RPMI8226 (cell line): ENCODE measurements at places on chromosomes 1 and 21.
A peak's percentile ranks its signal among the peaks of the same experiment; 100 is the strongest.

DNA sequence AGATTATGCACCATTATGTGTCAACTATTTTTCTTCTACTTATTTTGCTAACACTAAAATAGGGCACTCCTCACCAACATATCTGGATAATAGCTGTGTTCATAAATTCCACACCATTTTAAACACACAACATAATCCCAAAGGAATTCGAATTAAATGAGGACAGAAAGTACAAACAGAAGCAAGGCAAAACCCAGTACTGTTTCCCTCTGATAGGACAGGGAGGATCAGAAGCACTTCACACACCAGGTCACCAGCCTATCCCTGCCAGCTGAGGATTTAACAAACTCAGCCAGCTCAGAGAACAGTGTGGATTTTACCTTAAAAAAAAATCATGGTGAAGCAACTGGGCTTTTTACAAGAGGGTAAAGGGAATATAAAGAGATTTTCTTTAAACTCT, 20.0 kb downstream of the CRYZ start:
- no peak for DNase-seq

- no peak for DNase-seq
Observed at GRCh38 chr1:240207073-240207709, 115.5 kb downstream of the FMN2 start.

DNA sequence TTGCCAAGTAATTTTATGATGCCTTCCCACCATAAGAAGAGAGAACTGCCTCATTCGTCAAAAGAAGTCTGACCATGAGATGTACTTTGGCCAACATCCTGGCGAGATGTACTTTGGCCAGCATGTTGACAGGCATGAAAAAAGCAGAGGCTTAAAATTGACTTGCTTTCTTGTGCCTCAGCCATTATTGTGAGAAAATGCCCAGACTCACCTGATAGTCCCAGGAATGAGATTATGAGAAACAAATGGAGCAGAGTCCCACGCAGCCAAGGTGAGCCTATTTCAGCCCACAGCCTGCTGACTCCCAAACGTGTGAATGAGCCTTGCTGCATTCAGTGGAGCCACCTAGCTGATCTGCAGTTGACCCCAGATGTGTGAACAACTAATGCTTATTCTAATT, 43.5 kb upstream of the ZNF644 start:
- DNase-seq, result no peak

DNA sequence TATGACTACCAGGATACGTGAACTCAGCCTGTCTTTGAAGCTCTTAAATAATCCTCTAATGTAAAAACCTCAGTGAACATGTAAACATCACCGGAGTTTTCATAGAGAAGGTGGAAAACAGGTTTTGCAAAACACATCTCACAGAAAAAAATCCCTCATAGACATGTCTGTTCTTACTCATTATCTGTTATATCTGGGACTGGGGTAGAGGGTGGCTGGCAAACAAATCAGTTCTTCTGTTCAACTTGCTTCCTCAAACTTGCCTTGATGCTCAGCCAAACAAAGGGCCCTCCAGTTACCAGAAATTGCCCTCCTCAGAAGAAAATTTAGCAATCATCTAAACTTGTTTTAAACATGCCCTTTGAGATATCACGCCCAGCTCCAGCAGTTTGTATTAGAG, 66.1 kb upstream of the CXADR start:
- DNase-seq, result no peak

DNA sequence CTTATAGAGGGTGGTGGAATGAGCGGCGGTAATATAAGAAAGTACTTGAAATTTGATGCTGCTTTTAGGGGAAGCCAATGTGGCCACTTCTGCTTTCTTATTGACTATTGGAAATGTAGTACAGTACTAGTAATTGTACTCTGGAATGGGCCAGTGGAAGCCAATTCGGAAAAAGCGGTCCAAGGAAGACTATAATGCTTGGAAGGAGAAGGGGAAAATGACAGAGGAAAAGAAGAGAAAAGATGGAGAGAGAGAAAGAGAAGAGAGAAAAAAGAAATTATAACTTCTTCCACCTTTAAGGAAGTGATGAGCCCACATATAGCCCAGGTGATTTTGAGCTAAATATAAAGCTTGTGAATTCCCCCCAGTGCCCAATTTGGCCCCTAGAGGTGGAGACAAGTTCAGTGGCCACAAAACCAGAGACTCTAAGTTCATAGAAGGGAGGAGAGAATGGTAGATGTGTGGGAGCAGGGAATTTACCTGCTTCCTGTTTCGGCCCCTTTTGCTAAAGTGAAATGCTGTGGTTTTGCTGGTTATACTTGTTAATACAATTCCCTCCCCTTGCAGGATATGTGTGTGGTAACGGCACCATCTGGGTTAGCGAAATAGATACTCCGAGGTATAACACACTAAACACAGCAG, 35.7 kb upstream of the DUSP10 start:
- DNase-seq, result peak; percentile 75

DNA sequence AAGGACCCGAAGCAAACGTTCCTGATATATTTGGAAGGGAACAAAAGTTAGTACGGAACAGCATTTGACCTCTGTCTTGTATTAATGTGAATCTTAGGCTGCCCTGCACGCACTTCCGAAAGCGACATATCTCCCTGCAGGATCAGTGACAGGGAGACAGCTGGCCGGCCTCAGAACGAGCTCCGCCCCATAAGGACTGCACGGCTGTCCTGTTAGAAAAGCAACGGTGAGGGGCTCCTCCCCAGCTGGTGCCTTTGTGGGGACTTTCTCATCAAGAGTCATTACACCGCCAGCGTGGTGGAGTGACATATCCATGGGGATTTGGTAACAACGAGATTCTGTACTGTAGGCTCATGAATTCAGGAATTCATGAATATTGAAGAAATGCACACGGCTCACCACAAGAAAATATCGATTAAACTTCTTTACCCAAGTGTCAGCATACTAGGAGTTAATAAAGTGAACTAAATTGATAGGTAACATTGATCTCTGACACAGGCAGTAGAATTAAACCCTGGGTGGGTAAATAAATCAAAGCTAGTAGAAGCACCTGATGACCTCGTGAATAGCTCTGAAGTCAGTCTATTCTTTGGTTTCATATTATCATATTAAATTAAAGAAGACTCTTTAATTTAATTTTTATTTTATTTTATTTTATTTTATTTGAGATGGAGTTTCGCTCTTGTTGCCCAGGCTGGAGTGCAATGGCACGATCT, 8.1 kb upstream of the GREM2 start:
- no peak for DNase-seq

DNA sequence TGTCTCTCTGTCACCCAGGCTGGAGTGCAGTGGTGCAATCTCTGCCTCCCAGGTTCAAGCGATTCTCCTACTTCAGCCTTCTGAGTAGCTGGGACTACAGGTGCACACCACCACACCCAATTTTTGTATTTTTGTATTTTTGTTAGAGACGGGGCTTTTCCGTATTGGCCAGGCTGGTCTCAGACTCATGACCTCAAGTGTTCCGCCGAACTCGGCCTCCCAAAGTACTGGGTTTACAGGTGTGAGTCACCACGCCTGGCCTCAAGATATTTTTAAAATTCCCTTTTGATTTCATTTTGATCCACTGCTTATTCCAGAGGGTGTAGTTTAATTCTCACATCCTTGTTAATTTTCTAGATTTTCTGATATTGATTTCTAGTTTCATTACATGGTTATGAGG, 3.8 kb downstream of the IFI44L start:
- no peak for DNase-seq

DNA sequence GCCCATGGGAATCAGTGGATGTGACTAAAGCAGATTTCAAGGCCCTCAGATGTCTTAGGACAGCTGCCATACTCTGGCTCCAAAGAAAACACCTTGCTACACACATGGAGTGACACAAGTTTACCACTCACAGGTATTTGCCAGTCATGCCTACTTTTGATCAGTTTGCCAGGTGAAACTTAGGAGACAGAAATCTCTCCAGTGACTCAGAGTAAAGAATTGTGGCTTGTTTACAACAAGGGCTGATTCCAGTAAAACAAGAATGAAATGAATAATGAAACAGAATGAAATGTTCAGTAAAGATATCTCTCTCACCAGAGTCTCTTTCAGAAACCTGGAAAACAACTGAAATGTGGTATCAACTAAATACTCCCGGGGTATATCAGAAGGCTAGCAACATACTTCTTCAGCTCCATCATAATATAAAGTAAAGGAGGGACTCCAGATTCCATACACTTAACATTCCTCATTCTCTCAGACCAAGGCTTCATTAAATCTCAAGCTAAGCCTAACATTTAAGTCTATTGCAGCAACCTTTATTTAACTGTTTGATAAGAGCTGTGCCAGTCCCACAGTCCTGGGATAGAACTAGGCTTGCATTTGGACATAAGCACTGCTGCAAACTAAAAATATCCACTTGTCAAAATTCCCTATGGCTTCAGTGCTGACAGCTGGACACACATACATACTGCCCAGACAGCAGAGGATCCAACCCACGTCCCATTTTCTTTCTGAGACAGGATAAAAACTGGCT, 143.3 kb downstream of the SIPA1L2 start:
- DNase-seq, result no peak

- no peak for DNase-seq
Observed at GRCh38 chr1:158330391-158331105, 783 bp downstream of the CD1B start.

DNA sequence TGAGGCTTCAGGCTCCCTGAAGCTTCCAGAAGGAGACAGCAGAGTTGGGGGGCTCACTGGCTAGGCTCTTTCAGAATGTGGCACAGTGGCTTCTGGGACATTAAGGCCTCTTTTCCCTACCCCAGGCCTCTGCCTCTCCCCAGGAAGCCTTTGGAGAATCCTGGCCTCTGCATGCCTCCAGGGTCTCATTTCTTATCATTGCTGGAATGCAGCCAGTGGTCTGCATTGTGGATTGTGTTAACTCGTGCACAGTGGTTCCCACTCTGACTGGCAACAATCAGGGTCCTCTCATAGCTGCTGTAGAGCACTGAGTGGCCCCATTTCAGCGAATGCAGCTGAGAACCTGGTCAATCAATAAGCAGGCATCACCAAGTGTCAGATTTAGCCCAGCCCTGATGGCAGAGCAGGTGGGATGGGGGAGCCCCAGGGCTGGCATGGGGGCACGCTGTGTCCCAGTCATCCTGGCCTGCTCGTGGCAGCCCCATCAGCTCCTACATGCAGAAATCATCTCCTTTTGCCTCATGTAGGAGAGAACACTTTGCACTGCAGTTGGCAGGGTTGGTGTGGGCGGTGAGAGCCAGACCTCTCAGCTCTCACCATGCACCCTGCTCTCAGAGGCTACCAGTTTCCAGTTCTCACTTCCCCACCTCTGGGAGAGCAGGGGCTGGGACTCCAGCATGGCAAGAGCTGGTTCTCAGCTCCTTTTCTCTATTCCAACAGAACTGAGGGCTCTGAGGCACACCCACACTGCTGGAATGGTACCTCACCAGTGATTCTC, 13.4 kb downstream of the ADORA1 start:
- DNase-seq, result no peak

- DNase-seq, result peak; percentile 38
Observed at GRCh38 chr1:154938604-154939399, 2.3 kb upstream of the PMVK start.

DNA sequence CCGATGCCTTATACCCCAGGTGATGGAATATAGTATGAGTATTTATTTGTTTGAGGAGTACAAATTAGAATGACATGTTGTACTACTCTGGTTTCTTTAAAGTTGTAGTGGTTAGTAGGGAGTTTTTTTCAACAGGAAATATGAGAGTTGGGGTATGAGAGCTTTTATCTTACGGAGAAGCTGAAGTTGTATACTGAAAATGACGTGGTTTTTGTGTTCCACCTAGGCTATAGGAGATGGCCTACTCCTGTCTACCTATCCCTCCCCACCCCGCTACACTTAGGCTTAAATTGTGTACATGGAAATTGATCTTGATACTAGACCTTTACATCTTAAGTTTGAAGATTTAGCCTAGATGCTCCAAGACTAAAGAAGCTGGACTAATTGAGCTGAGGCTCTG, 6.8 kb upstream of the HAX1 start:
- no peak for DNase-seq

GRCh38 chr1:114062477-114063099, 83.3 kb downstream of the OLFML3 start:
- no peak for DNase-seq

GRCh38 chr1:246934765-246935164, 3.0 kb upstream of the AHCTF1 start:
- no peak for DNase-seq

GRCh38 chr1:212699625-212700222, at the start of gene BATF3:
Gene BATF3 (minus strand): TSS chr1:212699840. CDS start chr1:212699762, 78 bp downstream.
- DNase-seq, result peak; percentile 35

GRCh38 chr21:28704746-28705145, 287.9 kb downstream of the LTN1 start:
- DNase-seq, result peak; percentile 53

GRCh38 chr21:36691555-36692041, 7.3 kb upstream of the SIM2 start:
- no peak for DNase-seq

GRCh38 chr21:30345014-30345413, 3.4 kb downstream of the KRTAP23-1 start:
- DNase-seq, result no peak

DNA sequence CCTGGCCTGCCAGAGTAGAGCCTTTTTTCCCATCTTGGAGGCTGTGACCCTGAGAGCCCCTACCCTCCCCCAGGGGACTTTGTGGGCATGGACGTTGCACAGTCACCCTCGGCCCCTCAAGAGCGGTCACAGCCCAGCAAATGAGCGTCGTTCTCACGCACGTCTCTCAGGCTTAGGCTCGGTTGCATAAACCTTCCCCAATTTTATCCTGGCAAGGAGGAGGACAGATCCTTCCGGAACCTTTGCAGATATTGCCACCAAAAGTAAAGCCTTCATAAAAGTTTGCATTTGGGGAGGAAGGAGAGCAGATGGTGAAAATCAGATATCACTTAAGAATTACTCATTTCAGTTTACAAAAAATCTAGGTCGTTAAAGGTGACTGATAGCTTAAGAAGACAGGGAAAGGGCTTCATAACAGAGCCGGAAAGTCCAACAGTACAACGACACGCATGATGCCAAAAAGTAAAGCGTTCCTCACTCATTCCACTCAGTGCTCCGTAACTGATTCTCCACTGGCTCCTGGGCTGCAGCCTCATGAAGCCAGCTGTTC, 29.3 kb downstream of the PDE9A start:
- no peak for DNase-seq

GRCh38 chr1:970242-970972, 4.1 kb downstream of the PLEKHN1 start:
- DNase-seq, result no peak

DNA sequence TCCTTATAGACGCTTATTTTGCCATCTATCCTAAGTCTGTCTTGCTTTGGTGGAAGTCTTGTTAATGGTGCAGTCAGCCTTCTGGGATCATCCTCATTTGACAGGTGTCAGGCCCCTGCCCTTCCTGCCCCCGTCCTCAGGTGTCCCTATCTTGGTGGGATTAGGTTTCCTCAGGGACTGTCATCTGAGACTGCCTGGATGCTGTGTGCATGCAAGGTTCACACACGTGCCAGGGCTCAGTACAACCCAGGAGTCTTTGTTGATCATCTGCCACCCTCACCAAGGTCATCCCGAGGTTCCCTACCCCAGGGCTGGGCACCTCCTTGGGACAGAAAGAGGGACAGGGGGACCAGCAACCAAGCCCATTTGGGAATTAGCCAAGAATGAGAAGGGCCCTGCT, 18.0 kb downstream of the PADI2 start:
- DNase-seq, result no peak

- DNase-seq, result no peak
Observed at GRCh38 chr1:227793948-227794816, 21.3 kb upstream of the PRSS38 start.

GRCh38 chr1:6509220-6509918, 17.9 kb upstream of the PLEKHG5 start:
- no peak for DNase-seq
